ENCODE measurements at places on chromosomes 12 and 14. TPM values are rescaled to one million over a fixed set of nuclear protein-coding genes. Genes with fewer than 3 reads are reported as not detected.
A peak's percentile ranks its signal among the peaks of the same experiment; 100 is the strongest.

DNA sequence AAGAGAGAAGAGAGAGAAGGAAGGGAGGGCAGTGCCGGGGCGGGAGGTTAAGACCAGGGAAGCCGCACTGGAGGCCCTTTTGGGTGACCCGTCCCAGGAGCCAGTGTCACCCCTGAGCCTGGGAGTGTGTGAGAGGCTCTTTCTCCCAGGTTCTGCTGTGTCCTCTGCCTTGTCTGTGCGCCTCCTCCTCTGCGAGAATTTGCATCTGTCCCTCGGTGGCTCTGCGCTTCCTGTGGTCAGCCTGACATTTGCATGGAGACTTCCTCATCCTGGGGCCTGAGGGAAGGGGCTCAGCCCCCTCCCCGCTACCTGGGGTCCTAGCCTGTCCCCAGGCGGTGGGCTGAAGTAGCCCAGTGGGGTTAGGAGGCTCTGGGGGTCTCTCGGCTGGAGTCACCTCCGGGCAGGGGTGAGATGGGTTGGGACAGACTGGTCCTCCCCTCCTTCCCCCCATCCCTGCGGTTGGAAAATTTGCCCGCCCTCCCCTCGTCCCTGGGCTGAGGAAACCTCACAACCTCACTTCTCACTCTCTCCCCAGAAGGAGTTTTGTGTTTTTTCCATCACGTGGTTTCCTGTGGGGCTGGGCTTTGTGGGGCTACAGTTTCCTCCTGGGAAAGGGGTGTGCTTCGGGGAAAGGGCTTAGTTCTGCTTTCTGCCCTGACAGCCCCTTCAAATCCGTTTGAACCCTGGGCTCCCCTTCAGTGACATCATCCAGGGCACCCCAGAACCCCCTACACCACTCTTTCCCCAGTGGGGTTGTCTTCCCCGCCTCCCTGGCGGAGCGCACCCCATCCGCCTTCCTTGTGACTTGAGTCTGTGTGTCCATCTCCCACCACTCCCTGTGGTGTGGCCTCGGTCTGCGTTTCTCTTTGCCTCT is 2.5 kb downstream of the PTPN6 start:
- peak; percentile 59 for DNase-seq

Gene ST8SIA1
- total RNA-seq = 11.6 TPM

Gene CDKL1
- total RNA-seq = 17.3 TPM

Gene PPFIA2
- total RNA-seq = not detected

DNA sequence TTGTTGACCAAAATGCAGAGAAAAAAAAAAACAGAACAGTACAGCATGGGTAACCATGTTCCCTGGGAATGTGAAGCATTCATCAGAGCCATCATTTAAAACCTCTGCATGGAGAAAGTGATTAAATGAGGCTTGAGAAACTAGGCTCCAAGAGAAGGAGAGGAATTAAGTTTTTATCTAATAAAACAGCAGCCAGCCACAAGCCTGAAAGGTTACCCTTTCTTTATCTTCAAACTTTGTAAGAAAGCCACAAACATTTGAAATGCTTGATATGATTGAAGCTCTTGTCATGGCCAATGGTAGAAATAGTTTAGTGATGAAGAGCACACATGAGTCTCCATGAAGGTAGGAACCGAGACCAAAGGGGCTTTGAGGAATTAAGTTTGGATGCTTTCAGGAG is 144.9 kb upstream of the SYT1 start:
- DNase-seq = no peak

Gene TMEM30B
- 94.6 TPM for total RNA-seq

DNA sequence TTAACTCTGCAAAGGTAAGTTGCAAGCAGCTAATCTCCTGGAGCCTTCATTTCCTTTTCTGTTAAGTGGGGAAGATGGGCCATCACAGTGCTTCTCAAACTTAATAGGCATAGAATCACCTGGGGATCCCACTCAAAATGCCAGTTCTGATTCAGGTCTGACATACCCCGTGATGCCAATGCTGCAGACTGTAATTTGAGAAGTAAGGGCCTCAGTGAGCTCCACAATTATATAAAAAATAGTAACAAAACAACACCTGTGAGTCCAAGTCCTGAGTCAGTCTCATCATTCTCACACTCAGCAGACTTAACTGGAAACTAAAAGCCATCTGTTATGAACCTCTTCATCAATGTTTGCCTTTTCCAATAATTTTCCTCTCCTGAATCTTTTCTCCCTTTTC is 10.8 kb upstream of the PSMA6 start:
- DNase-seq = no peak

- DNase-seq = no peak
Observed at GRCh38 chr12:49577589-49578315, 9.8 kb upstream of the MCRS1 start.

DNA sequence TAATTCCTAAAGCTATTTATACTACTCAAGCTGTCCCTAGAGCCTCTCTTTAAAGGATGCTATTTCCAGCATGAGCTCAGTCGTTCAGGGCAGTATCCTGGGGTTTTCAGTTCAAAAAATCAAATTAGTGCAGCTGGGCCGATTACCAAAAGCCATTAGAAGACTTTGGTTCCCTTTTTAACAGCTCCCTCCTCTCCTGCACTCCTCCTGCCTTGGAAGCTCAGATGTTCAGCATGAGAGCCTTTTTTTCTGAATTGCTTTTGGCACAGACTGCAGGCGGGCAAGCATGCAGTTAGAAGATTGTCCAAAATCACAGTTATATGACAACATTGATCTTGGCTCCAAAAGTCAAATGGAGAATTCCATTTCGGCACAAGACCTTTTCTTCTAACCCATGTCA is 179.6 kb downstream of the SLC35F4 start:
- no peak for DNase-seq

- no peak for DNase-seq
Observed at GRCh38 chr14:54173802-54174201, 217.2 kb upstream of the BMP4 start.

GRCh38 chr14:87805315-87805723 is 187.7 kb downstream of the GALC start:
- no peak for DNase-seq

- DNase-seq = no peak
Observed at GRCh38 chr12:55875704-55876467, 33.1 kb upstream of the MMP19 start.

Gene CAMKK2
- 92.4 TPM for total RNA-seq

DNA sequence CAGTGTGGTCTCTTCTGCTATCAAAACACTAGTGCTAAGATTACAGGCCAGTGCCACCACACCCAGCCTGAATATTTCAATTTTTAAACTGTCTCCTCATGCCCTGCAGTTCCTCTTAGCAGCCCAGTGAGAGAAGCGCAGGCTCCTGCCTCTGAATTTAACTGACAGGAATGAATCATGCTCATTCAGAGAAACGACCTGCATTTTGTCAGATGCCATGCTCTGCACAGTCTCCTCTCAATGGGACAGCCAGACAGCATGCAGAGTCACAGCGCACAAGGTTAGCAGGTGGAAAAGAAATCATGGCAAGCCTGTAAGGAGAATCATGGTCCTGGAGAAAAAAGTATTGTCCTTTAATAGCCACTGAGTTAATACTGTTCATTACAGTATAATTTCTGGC is 691.0 kb upstream of the SEL1L start:
- no peak for DNase-seq

GRCh38 chr12:52182384-52182783 is 9.4 kb downstream of the KRT80 start:
- no peak for DNase-seq

- no peak for DNase-seq
Observed at GRCh38 chr12:92297932-92298696, 152.5 kb upstream of the BTG1 start.

DNA sequence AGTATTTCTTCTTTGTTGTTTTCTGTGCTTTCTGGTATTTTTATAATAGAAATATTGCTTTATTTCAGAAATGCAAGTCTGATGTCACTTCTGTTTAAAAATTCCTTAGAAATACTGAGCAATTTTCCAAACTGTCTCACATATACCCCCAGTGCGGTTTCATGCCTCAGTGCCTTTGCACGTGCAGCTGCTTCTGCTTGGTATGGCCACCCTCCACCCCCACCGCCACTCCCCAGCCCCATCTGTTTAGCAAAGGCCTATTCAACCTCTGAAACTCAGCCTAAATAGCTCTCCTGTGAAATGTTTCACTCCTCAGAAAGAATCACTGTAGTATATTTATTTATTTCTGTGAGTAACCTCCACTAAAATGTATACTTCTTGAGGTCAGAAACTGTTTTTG is 52.3 kb downstream of the PPM1H start:
- DNase-seq = no peak

GRCh38 chr14:87935886-87936285 is 57.1 kb downstream of the GALC start:
- no peak for DNase-seq

Gene CEP128
- 7.2 TPM for total RNA-seq

Gene RPAP3
- total RNA-seq = 33.8 TPM

Gene PPP1R3E
- 21.4 TPM for total RNA-seq

- no peak for DNase-seq
Observed at GRCh38 chr12:47084172-47084571, 4.4 kb upstream of the AMIGO2 start.

Gene VRTN
- total RNA-seq = not detected

GRCh38 chr14:39984323-39984722 is 552.1 kb upstream of the FBXO33 start:
- no peak for DNase-seq

- DNase-seq = no peak
Observed at GRCh38 chr12:53292426-53292825, 2.9 kb upstream of the PFDN5 start.

- no peak for DNase-seq
Observed at GRCh38 chr14:96690713-96691383, 106.3 kb upstream of the VRK1 start.

Gene GSG1
- total RNA-seq = 1.1 TPM

DNA sequence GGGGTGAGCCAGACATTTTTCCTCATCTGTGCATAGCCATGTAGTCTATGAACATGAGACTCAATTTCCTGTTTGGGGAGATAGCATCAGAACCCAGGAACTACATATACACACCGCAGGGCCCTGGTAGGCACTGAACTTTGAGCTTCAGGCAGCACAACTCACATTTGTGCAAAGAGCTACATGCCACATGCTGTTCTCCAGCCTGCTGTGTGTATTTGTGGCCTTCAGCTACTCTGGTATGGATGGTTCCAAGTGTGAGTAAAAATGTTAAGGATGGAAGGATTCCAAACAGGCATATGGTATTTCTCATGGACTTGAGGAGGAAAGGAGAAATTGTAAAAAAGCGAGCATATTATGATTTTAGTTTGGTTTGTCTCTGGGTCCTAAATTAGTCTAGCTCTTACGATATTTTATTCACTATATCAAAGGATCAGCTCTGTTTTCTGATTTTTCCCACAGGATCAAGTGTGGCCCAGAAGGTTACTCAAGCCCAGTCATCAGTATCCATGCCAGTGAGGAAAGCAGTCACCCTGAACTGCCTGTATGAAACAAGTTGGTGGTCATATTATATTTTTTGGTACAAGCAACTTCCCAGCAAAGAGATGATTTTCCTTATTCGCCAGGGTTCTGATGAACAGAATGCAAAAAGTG is 422.4 kb upstream of the OR4E1 start:
- no peak for DNase-seq

DNA sequence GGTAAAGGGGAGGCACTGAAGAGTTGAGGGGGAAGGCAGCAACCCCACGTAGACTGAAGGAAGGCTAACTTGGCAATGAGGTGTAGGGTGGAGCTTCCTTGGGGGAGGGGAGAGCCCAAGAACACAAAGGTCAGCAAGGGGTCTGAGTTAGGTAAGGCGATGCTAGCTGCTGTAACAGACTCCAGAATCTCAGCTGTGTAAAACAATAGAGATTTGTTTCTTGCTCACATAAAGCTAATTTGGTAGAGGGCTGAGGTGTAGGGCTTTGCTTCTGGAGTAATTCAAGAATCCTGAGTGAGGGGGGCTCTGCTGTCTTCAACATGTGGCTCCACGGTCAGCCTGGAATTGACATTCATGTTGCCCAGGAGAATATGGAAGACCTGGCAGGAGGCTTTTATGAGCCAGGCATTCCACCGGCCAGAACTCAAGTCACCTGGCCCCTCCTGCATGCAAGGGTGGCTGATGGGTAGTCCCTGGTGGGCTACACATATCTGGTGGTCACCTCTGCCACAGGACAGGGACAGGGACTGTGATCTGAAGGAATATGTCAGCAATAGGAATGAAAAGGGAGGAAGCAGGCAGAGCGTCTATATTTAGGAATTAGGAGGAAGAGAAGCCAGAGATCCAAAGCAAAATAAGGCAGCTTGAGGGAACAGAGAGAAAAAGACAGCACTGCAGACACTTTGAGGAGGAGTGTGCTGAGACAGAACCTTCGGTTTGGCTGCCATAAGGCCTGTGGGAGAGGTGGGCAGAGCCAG is 153.7 kb downstream of the ZFP36L1 start:
- DNase-seq = no peak

Gene CABP1
- 0.95 TPM for total RNA-seq

Gene AQP6
- not detected for total RNA-seq

DNA sequence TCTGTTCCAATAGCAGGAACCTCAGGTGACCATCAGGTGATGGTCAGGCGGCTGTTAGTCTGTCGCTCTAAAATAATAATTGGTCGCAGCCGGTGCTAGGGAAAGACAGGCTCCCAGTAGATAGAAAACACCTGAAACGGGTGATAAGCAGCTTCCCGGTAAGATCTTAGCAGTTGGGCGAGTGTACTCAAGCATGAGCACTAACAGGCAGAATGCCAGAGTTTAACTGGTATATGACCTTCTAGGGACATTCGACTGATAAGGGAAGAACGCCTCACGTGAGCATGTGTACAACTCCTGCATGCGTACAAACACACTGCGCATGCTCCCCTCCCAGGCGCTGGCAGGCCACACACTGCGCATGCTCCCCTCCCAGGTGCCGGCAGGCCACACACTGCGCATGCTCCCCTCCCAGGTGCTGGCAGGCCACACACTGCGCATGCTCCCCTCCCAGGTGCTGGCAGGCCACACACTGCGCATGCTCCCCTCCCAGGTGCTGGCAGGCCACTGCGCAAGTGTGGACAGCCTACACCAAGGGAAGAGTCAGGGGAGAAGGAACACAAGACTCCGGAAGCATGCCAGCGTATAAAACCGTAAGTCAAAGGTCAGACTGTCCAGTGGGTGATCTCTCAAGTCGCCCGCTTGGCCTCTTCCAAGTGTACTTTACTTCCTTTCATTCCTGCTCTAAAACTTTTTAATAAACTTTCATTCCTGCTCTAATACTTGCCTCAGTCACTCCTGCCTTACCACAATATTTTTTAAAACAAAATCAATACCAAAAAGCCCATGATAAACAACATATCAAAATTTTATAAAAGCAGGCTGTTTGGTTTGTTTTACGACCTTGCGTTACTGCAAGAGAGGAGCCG is 24.5 kb downstream of the GPRC5D start:
- peak; percentile 25 for DNase-seq

Gene ANKS1B
- 0.88 TPM for total RNA-seq

- no peak for DNase-seq
Observed at GRCh38 chr12:126247936-126248335, 1182.7 kb downstream of the AACS start.
